Stimulated activated CD4-positive, alpha-beta T cell treated with anti-CD3 and anti-CD28 coated beads, Interleukin-1b, Interleukin-23, amount 100 ng/mL, for 24 hours (primary cell): ENCODE measurements at places on chromosomes 1 and 21.

GRCh38 chr1:181352695-181353094, 130.6 kb upstream of the CACNA1E start:
- no peak for DNase-seq

DNA sequence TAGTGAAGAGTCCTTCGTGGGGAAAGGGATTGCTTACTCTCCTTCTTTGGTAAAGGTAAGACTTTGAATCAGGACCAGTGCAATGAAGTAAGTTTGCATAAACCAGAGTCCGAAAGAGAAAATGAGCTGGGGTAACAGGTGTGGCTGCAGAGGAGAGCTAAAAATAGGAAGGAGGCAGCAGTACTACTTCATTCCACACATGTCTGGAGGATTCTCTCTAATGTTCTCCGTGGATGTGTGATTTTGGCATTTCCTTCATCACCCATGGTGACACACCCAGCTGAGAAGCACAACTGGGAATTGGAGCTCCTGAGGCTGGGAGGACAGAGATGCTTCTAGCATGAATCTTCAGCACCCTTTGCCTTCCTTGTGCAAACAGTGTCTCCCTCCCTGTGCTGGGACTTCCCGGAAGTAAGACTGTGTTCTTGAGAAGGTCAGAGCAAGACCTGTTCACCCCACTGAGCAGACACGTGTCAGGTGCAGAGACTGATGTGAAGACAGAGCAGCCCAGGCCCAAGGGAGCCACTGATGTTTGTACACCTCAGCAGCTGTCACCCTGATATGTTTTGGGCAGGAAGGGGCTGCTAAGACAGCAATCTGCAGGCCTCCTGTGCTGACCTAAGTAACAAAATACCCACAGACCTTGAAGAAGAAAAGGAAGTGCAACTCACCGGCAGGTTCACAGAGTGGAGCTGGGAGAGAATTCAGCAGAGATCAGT, 13.3 kb downstream of the FCRL1 start:
- no peak for DNase-seq

GRCh38 chr1:41791667-41792484, 126.8 kb downstream of the HIVEP3 start:
- DNase-seq: peak; percentile 51

- DNase-seq: no peak
Observed at GRCh38 chr1:212644866-212645545, 36.4 kb downstream of the ATF3 start.

DNA sequence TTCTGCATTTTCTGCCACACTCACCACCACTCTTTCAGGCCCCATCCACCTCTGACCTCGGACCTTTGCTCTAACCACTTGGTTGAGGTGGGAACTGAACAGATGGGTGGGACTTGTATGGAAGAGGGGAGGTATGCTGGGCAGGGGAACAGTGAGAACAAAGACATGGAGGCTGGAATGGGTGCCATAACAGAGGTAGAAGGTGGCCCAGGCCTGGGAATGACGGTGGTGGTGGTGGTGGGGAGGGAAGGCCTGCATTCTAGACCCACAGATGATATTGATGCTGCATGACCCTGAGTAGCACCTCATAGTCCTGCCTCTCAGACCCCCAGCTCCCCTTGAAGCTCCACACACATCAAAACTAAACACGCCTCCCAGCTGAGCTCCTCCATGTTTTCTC, 5.2 kb upstream of the CSF3R start:
- DNase-seq: no peak

DNA sequence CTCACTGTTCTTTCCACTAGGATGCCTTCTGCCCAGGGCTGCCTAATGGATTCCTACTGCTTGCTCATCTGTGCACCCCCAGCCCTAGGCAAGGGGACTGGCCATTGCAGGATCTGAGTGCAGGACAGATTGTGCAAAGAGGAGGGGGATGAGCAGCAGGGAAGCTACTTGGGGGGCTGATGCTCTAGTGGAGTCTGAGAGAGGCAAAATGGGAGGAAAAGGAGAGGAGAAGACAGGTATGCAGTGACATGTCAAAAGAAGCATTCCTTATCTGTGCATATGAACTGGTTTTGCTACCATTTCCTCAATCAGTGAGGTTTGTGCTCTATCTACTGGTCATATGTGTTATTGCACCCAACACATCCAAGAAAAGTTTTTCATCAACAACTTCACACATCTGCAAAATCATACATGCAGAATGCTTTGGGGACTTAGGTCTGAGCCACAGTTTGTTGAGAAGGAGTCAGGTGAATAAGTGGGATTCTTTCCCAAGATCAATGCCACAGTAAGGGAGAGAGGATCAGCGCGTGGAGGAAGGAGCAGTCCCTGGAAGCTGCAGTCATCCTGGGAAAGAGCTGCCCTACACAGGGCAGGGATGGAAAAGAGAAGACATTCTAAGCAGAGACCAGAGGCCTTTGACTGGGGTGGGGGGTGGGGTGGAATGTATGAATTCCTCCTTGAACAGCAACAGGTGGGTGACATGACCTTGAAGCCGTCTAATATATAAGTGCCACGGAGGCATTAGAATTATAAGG, 14.4 kb downstream of the SLC5A9 start:
- DNase-seq: no peak

DNA sequence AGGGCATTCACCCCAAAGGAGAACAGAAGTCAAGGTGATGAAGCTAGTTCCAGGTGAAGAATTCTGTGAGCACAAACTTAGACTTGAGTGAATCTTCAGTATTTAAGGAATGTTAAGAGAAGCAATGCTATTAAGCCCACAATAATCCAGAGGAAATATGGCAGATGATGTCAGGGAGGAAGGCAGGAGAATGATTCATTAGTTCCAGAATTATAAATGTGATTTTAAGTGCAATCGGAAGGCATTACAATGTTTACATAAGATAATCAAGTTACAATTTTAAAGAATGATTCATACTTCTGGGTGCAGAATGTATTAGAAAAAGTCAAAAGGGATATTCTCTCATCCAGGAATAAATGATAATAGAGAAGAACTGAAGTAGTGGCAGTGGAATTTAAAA, 545.2 kb upstream of the BRINP3 start:
- no peak for DNase-seq

DNA sequence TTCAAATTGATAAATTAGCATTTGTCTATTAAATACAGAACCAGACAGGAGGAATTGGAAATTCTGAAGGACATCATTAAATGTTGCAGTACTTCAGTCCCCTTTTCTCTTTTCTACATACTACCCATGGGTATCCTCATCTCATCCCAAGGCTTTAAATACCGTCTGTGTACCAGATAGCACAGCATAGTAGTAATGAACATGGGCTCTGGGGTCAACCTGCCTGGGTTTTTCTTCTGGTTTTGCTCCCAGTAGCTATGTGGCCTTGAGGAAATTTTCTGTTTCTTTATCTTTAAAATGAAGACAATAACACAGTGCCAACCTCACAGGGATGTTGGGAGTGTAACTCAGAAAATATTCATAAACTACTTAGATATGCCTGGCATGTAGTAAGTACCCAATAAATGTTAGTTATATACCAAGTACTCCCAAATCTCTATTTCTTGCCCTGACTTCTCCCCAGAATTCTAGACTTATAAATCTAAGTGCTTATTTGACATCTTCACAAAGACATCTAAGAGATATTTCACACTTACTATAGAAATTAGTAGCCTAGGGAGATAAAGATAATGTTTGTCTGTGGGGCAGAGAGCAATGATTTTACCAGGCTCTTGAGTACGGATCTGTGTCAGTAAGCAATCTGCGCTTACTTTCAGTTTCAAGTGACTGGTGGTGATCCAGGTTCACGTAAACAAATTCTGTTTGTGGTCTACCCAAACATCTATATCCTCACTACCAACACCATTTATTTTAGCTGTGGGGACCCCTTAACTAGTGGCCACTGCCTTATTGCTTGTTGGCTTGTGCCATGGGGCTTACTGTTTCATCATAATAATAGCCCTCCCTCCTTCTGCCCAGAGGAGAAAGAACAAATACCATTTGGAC, 37.3 kb downstream of the VANGL2 start:
- no peak for DNase-seq
